ENCODE measurements at places on chromosomes 11 and 22. TPM values are rescaled to one million over a fixed set of nuclear protein-coding genes. Genes with fewer than 3 reads are reported as not detected.
A peak's percentile ranks its signal among the peaks of the same experiment; 100 is the strongest.

DNA sequence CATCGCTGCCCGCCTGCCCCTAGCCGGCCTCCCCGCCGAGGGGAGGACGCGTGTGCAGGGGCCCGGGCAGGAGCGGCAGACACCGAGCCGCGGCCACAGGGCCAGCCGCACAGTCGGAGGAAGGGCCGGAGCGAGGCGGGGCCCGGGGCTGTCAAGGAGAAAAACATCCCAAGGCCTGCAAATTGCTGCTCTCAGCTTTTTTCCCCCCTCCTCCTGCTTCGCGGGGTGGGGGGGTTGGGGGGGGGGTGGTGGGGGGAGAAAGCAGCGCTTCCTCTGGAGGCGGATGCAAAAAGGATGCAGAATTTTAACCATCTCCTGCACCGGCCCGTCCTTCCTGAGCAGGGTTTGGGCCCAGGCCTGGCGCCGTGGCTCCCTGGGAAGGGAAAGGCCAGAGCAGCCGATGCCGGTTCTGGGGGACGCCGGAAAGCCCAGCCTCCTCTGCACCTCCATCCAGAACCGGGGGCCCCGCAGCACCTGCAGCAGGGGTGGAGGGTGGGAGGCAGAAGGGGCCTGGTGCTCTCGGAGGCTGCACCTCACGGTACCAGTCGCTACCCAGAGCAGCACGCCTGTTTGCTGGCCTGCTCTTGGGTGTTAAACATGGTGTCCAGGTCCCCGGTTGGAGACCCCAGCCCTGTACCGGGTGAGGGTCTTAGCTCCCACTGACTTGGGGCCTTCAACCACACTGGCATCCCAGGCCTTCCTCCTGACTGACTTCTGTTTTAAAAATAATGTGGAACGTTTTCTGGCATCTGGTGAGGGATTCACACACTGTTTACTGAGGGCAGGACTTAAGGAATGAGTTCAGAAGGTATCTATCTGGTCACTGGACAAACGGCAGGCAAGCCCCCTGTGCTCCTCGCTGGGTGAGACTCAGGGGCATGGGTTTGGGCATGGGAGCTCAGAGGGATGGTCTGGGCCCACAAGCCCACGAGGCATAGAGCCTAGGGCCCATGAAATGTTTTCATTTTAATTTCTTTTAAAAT is 77.4 kb upstream of the WNT7B start:
- peak; percentile 46 for DNase-seq
- H3K27me3 ChIP-seq = no peaks in the 10 kb centered on the region
- H3K27ac ChIP-seq = peak overlapping the region; percentile 86
- H3K36me3 ChIP-seq = peaks cover 2% of the 10 kb centered on the region
- peaks cover 54% of the 10 kb centered on the region for H3K4me1 ChIP-seq

DNA sequence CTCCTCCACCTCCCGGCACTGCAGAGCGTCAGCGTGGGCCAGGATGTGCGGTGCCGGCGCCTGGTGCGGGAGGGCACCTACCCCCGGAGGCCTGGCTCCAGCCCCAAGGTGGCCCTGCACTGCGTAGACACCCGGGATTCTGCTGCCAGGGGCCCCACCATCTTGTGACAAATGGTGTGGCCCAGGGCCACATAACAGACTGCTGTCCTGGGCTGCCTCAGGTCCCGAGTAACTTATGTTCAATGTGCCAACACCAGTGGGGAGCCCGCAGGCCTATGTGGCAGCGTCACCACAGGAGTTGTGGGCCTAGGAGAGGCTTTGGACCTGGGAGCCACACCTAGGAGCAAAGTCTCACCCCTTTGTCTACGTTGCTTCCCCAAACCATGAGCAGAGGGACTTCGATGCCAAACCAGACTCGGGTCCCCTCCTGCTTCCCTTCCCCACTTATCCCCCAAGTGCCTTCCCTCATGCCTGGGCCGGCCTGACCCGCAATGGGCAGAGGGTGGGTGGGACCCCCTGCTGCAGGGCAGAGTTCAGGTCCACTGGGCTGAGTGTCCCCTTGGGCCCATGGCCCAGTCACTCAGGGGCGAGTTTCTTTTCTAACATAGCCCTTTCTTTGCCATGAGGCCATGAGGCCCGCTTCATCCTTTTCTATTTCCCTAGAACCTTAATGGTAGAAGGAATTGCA is 13.5 kb downstream of the TSKU start:
- peaks cover 4% of the 10 kb centered on the region for H3K27me3 ChIP-seq
- DNase-seq = no peak
- no peaks in the 10 kb centered on the region for H3K36me3 ChIP-seq
- no peak overlapping the region for H3K27ac ChIP-seq

DNA sequence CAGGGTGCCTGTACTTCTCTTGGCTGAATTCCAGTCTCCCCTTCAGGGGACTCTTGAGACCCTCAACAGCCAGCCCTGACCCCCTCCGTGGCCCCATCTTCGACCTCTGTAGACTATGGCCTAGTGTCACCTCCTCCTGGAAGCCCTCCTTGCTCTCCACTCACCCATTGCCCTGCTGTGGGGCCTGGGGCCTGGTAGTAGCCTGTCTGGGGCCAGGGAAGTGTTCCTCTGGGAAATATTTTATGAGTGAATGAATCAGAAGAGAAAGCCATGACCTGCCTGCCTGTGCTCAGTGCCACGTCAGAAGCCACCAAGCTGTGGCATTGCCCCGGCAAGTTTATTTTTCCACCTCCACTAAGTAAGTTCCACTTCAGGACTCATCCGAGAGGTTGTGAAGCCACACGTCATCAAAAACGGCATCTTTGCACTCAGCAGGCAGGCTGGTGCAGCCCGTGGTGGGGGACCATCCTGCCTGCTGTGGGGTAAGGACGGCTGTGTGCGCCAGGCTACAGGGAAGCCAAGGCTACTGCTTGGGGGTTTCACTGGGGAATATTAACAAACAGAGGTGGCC is 59.6 kb upstream of the PPARA start:
- H3K4me1 ChIP-seq = peaks cover 6% of the 10 kb centered on the region
- no peak overlapping the region for H3K4me3 ChIP-seq
- no peak overlapping the region for H3K27ac ChIP-seq

GRCh38 chr11:61472282-61472681 is 36.3 kb upstream of the LRRC10B start:
- H3K4me3 ChIP-seq = no peak overlapping the region
- H3K27ac ChIP-seq = no peak overlapping the region
- peaks cover 9% of the 10 kb centered on the region for H3K4me1 ChIP-seq
- H3K36me3 ChIP-seq = peaks cover 9% of the 10 kb centered on the region
- DNase-seq = no peak

The CSF2RB gene
- 1.4 TPM for total RNA-seq

The MS4A12 gene
- total RNA-seq = not detected

DNA sequence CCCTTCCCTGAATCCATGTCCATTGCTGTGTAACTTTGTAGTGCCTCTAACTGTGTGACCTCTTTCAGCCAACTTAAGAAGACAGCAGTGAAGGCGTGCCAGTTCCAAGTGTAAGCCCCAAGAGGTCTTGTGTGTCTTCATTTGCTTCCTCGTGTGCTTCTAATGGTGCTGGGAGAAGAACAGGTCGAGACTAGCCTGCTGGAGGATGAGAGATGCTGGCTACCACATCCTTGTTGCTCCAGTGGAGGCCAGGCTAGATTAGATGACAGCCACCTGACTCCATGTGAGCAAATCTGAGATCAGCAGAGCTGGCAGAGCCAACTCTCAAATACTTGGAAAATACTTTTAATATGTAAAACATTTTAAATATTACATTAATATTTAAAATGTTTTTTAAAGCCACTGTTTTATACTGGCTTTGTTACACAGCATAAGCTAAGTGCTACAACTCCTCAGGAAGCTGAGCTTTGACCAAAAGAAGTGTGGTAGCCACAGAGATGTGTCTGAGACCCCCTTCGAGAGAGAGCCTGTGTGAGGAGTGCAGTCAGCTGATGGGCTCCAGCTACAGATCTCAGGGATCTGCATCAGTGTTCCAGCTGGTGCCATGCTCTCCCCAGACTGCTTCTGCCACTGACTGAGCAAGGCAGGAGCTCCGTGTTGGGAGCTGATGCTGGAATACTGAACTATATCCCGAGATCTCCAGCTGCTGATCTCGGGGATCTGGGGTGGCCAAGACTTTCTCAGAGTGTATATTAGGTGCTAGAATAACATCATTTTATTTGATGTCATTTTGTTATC is 8.9 kb downstream of the KCNJ11 start:
- H3K27me3 ChIP-seq = no peaks in the 10 kb centered on the region
- no peaks in the 10 kb centered on the region for H3K4me1 ChIP-seq
- H3K27ac ChIP-seq = no peak overlapping the region
- no peaks in the 10 kb centered on the region for H3K36me3 ChIP-seq

DNA sequence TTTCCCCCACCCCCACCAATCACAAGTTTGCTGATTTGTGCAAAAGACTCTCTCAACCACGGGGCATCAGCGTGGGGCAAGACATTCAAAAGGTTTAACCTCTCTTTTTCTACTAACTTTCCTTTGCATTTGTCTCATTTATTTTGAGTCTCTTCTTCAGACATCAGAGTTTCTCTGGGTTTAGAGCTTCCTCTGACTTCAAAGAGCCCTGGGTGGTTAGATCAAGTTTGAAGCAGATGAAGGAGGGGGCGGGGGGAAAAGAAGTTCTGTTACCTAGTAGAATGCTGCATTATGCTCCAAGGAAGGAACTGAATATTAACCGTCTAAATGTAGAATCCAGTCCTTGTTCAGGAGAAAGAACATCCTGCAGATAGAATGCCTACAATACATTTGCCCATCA is 24.5 kb downstream of the GAS2 start:
- DNase-seq = peak; percentile 39
- H3K27ac ChIP-seq = peak overlapping the region; percentile 54
- H3K4me3 ChIP-seq = peak overlapping the region; percentile 53
- H3K4me1 ChIP-seq = peaks cover 6% of the 10 kb centered on the region

DNA sequence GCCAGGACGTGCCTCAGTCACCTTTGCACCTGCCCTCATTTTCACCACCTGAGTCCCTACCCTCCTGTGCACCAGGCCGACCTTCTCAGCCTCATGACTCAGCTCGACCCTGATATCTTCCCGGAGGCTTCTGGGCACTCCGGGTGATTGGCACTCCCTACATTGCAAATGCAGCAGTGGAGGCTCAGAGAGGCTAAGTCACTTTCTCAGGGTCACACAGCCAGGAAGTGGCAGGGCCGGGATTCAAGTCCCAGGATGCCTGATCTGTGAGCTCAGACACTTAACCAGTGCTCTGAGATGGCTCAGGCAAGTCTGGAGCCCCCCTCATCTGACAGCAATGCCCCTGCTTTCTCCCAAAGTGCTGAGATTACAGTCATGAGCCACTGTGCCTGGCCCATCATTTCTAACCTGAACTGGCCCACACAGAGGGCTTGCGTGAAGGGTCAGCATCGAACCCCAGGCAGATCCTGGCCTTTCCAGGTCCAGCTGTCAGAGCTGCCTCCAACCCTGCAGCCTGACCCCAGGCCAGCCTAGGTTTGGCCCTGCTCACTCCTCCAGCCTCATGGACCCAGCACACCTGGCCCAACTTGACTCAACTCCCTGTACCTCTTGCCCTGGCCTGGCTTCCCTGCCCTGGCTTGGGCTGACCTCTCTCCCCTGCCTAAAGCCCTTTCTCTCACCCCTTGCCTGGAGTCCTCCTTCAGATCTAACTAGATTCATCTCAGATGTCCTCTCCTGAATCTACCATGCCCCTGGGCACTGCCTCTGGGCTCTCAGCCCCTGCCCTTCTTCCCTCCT is 40.7 kb upstream of the RTL6 start:
- no peak overlapping the region for H3K27ac ChIP-seq
- no peak for DNase-seq
- H3K36me3 ChIP-seq = no peaks in the 10 kb centered on the region
- no peaks in the 10 kb centered on the region for H3K4me1 ChIP-seq
- H3K27me3 ChIP-seq = peaks cover 7% of the 10 kb centered on the region
- H3K4me3 ChIP-seq = no peak overlapping the region

The MUC2 gene
- total RNA-seq = not detected

- H3K4me1 ChIP-seq = peaks cover 45% of the 10 kb centered on the region
- peaks cover 26% of the 10 kb centered on the region for H3K36me3 ChIP-seq
- no peak for DNase-seq
- peak overlapping the region; percentile 88 for H3K4me3 ChIP-seq
Measured at GRCh38 chr22:38872831-38873248, 824 bp upstream of the CBX6 start.

DNA sequence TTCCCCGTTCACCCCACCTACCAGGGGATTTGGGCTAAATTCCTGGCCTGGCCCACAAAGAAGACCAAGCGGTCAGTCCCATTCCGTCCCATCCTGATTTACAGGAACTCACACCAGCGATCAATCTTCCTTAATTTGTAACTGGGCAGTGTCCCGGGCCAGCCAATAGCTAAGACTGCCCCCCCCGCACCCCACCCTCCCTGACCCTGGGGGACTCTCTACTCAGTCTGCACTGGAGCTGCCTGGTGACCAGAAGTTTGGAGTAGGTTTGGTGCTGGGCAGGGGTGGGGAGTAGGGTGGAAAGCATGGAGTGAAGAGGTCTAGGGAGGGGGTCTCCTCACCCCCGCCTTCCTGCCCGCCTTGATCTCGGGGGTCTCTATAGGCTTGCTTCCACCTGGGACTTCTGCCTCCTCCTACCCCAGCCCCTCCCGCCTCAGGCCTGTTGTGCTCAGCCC is at the start of gene SERPING1:
Gene SERPING1, plus strand, starts transcription at position 225 of the 455 bp plus-strand sequence. CDS start 586 bp downstream, outside the sequence.
- no peaks in the 10 kb centered on the region for H3K36me3 ChIP-seq
- DNase-seq = no peak
- peaks cover 39% of the 10 kb centered on the region for H3K27me3 ChIP-seq
- H3K27ac ChIP-seq = no peak within 1 kb of the TSS

GRCh38 chr11:19929655-19930054 is 217.0 kb downstream of the NAV2 start:
- no peaks in the 10 kb centered on the region for H3K4me1 ChIP-seq
- no peak overlapping the region for H3K27ac ChIP-seq
- no peak for DNase-seq
- peaks cover 3% of the 10 kb centered on the region for H3K27me3 ChIP-seq

The CABP7 gene
- total RNA-seq = not detected

GRCh38 chr11:75101424-75102128 is 4.9 kb upstream of the OR2AT4 start:
- DNase-seq = no peak
- H3K27me3 ChIP-seq = peaks cover 20% of the 10 kb centered on the region
- no peak overlapping the region for H3K4me3 ChIP-seq

The OR10A6 gene
- not detected for total RNA-seq

DNA sequence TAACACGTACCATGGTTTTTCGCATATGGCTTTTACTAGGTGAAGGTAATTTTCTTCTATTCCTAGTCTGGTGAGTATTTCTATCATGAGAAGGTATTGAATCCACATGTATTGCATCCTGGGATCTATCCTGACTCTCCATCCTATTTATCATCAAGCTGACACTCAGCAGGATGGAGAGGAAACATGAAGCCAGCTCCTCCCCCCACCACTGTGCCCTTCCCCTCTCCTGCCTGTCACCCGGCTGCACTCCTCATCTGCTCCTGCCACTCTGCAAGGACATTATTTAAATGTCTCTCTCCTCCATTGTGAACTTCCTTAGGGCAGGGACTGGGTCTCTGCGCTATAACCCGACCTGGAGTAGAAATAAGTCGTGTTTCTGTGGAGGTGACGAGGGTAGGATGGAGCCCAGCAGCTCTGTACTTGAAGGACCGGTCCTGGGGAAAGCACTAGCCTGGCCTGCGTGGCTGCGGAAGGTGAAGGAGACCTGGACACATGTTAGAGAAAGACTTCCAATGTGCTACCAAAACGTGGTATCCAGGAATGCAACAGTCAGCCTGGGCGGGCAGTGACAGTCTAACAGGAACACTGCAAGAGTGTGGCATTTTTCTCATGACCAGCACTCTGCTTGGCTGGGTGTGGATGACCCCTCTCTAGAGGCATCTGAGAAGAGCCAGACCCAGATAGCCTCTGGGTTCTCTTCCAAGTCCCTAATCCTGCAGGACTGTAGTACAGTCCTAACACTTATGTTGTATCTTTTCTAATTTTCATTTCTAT is 111.2 kb downstream of the MICAL3 start:
- H3K36me3 ChIP-seq = no peaks in the 10 kb centered on the region
- DNase-seq = no peak
- H3K27me3 ChIP-seq = no peaks in the 10 kb centered on the region
- no peak overlapping the region for H3K27ac ChIP-seq
